ENCODE measurements at places on chromosomes 5 and 9. TPM values are rescaled to one million over a fixed set of nuclear protein-coding genes. Genes with fewer than 3 reads are reported as not detected.
A peak's percentile ranks its signal among the peaks of the same experiment; 100 is the strongest.

DNA sequence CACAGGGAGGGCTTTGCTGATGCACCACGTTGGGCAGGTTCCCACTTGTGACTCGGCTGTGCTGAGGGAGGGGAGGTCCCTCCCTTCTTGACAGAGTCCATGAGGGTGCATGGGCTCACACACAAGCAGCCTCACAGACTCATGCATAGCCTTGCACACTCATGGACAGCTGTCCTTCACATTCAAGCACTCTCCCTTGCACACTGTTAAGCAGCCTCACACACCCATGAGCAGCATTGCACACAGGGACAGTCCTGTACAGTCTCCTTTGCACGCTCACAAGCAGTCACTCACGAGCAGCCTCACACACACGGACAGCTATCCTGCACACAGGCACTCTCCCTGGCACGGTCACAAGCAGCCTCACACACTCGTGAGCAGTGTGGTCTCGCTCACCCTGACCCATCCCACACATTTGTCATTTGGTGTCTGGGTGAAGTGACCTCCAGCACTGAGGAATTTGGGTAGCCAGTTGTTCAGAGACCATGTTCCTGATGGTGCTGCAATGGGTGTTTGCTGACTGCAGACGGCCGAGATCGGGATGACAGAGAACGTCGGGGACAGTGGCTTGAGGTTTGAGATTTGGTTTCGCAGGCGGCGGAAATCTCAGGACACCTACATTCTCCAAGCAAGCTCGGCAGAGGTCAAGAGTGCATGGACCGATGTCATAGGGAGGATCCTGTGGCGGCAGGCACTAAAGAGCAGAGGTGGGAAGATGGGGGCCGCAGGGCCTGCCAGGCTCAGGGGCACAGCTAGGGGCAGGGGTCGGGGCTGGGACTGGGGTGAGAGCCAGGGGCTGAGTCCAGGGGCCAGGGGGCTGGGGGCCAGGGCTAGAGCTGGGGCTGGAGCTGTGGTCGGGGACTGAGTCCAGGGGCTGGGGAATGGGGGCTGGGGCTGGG is 17.7 kb upstream of the LRRC14B start:
- peaks cover 14% of the 10 kb centered on the region for H3K4me1 ChIP-seq
- no peak overlapping the region for H3K4me3 ChIP-seq
- no peaks in the 10 kb centered on the region for H3K27me3 ChIP-seq

- H3K27me3 ChIP-seq = peaks cover 11% of the 10 kb centered on the region
- no peak overlapping the region for H3K4me3 ChIP-seq
- H3K27ac ChIP-seq = no peak overlapping the region
- H3K4me1 ChIP-seq = no peaks in the 10 kb centered on the region
- H3K36me3 ChIP-seq = no peaks in the 10 kb centered on the region
Measured at GRCh38 chr5:176173647-176174046, 64.6 kb upstream of the SIMC1 start.

DNA sequence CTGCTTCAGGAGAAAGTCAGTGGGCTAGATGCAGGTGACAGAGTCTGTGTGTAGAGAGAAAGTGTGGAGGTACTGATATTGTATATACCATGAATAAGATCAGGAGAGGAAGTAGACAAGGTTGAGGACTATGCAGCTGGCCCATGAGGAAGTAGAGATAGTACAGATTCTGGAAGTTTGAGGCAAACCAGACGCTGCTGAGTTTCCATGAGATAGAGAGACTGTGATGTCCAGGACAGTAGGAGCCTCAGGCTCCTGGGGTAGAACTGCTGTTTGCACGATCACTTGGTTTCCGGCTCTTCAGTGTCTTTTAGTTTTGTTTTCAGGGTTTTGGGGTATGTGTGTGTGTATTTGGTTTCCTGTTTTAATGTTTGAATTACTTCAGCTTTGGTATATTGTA is 13.6 kb downstream of the OTULINL start:
- peaks cover 67% of the 10 kb centered on the region for H3K4me1 ChIP-seq
- H3K36me3 ChIP-seq = no peaks in the 10 kb centered on the region
- no peak for DNase-seq
- no peaks in the 10 kb centered on the region for H3K27me3 ChIP-seq
- peak overlapping the region; percentile 68 for H3K27ac ChIP-seq
- H3K4me3 ChIP-seq = no peak overlapping the region

DNA sequence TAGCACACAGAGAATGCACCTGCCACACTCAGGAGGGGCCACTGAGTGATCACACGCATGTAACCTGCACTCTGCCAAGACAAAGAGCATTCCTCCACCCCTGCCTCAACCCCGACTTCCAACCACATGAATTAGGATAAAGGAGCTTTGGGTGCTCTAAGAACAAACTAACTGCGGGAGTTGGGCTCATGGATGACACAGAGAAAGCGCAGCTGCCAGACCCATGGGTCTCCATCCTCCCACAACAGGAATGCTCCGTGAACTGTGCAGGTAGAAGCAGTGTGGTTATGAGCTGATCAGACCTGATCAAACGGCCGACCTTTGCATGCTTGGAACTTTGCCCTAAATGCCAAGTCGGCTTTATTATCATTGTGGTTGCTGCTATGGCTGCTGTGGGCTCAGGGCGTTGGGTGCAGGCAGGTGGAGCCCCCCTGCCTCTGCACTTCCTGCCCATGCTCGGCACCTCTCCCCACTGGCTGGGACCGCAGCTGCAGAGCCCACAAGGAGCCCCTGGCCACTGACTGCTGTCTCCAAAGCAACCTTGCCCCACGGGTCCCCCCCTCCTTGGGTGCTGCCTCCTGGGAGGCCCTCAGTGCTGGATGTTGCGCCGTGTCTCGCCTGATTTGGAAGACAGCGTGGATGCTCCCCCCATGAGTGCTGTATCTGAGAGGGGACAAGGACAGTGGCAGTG is 2.6 kb upstream of the SLC6A3 start:
- peaks cover 50% of the 10 kb centered on the region for H3K27me3 ChIP-seq
- H3K4me1 ChIP-seq = peaks cover 15% of the 10 kb centered on the region
- no peak overlapping the region for H3K27ac ChIP-seq

DNA sequence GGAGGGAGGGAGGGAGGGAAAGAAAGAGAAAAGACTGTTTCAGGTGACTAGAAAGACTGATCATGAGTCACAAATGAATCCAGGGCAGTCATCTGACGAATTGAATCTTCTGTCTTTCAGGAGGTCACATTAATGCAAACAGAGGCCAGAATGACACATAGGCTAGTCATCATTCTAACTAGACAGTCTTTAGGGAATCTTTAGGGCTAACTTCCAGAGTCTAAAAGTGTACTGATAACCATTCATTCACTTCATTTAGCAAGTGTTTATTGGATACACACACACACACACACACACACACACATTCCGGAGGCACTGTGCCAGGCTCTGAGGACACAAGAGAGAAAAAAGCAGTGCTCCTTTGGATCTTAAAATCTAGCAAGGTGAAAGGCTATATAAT is 156.7 kb downstream of the EBF1 start:
- H3K27me3 ChIP-seq = no peaks in the 10 kb centered on the region
- no peaks in the 10 kb centered on the region for H3K4me1 ChIP-seq
- H3K4me3 ChIP-seq = no peak overlapping the region
- H3K36me3 ChIP-seq = no peaks in the 10 kb centered on the region
- no peak for DNase-seq

DNA sequence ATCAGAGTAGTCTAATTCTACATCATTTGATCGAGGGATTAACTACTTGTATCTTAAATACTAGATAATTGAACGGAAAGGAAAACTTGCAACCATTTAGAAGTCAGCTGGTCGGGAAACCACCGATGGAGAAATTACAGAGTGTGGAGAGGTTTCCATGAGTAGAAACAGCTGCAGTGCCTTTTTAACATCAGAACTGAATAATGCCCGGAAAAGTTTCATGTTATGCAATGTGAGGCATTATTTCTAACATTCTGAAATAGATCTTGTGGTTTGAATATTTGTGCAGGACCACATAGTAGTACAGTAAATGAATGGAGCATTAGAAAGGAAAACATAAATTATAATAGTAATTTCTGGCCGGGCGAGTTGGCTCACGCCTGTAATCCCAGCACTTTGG is 88.1 kb upstream of the RNF180 start:
- no peaks in the 10 kb centered on the region for H3K36me3 ChIP-seq
- H3K27ac ChIP-seq = no peak overlapping the region
- no peaks in the 10 kb centered on the region for H3K27me3 ChIP-seq
- H3K4me1 ChIP-seq = no peaks in the 10 kb centered on the region

GRCh38 chr5:113607361-113607760 is 93.9 kb downstream of the YTHDC2 start:
- peaks cover 4% of the 10 kb centered on the region for H3K4me1 ChIP-seq
- peaks cover 8% of the 10 kb centered on the region for H3K27me3 ChIP-seq
- no peak for DNase-seq
- H3K27ac ChIP-seq = no peak overlapping the region
- H3K4me3 ChIP-seq = no peak overlapping the region

- no peaks in the 10 kb centered on the region for H3K27me3 ChIP-seq
- DNase-seq = no peak
- no peak overlapping the region for H3K4me3 ChIP-seq
Measured at GRCh38 chr9:79600466-79600865, 28.7 kb downstream of the TLE4 start.

- H3K27ac ChIP-seq = no peak overlapping the region
- H3K4me1 ChIP-seq = peaks cover 3% of the 10 kb centered on the region
- no peaks in the 10 kb centered on the region for H3K36me3 ChIP-seq
- no peak for DNase-seq
Measured at GRCh38 chr9:33795819-33796218, 458 bp downstream of the PRSS3 start.

GRCh38 chr9:114085387-114085789 is 7.3 kb upstream of the AMBP start:
- no peak overlapping the region for H3K4me3 ChIP-seq
- peaks cover 21% of the 10 kb centered on the region for H3K4me1 ChIP-seq
- no peaks in the 10 kb centered on the region for H3K27me3 ChIP-seq
- DNase-seq = no peak
- no peak overlapping the region for H3K27ac ChIP-seq
- no peaks in the 10 kb centered on the region for H3K36me3 ChIP-seq

DNA sequence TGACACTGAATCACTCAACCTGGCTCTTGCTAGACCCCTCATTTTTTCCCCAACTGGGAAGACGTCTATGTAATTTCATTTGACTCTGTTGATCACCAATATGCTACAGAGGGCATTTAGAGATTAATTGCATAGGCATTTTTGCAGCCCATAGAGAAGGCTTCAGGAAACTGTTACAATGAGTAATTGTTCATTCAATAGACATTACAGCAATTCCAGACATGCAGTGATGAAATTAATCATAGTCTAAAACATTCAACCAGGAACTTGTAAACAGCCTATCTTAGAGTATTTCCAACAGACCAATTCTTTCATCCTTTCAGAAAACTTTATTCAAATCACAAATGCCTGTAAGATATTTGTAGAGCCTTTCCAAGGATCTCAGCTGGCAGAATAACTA is 122.3 kb downstream of the MARCHF11 start:
- no peak for DNase-seq
- H3K27me3 ChIP-seq = no peaks in the 10 kb centered on the region
- H3K4me3 ChIP-seq = no peak overlapping the region
- H3K27ac ChIP-seq = no peak overlapping the region
- H3K4me1 ChIP-seq = no peaks in the 10 kb centered on the region

DNA sequence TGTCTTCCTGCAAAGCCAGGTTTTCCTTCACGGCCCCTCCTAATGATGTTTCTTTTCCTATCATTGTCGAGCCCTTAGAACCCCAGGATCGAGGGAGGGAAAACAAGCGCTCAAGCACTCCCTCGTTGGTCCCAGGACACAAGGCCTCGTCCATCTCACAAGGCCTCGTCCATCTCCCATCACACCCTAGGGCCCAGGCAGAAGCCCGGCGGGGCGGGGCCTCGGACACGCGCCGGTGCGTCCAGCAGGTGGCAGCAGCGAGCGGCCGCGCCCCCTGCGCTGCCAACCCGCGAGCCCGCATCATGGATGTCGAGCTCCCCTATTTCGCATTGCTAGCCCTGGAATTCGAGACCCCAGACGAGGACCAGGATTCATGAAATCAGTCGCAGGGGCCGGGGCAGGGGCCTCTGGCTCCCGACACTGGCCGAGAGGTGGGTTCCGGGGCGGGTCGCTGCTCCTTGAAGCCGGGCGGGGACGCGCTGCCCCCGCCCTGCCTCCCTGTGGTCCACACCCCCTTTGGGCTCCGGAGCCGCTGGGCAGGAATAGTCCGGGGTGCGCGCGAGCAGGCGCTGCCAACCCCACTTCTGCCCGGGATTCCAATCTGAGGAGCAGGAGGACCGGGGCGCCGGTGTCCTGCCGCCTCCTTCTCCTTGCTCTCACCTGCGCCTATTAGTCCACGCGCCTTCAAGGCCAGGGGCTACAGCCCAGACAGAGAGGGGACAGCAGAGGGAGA is at the start of gene ABLIM3:
ABLIM3 (plus strand) TSS at position 270 of the 733 bp plus-strand sequence. CDS start 603 bp downstream, outside the sequence.
- H3K27me3 ChIP-seq = no peaks in the 10 kb centered on the region
- peak; percentile 80 for DNase-seq
- peak within 1 kb of the TSS; percentile 81 for H3K27ac ChIP-seq
- H3K36me3 ChIP-seq = no peaks in the 10 kb centered on the region
- H3K4me3 ChIP-seq = peak within 1 kb of the TSS; percentile 68

DNA sequence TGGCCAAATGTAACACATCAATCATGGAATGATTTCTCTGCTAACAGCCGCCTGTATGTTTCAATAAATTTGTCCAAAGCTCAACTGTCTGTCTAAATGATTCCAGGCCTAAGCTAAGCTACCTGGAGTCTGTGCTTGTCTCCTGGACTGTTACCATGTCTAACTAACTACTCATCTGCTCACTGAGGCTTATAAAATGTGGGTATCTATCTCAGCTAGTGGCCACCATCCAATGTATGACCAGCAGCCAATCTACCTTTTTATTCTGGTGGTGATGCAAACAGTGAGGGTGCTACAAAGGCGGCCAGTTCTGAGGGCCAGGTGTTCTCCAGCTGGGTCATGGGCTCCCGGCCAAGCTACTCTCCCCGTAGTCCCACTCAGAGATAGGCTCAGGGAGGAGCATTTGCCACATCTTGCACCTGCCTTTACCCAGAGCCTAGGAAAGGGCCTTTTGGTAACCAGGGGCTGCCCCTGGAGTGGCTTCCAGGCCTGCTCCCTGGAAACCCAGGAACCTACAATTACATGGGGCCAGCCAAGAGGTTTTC is 59.1 kb downstream of the PFDN1 start:
- no peak overlapping the region for H3K4me3 ChIP-seq
- no peak for DNase-seq
- H3K4me1 ChIP-seq = peaks cover 66% of the 10 kb centered on the region
- peaks cover 35% of the 10 kb centered on the region for H3K36me3 ChIP-seq
- no peak overlapping the region for H3K27ac ChIP-seq

The CMYA5 gene
- total RNA-seq = 2.0 TPM

The PRSS3 gene
- 0.65 TPM for total RNA-seq

The CCDC152 gene
- total RNA-seq = 1.3 TPM

The GDNF gene
- total RNA-seq = not detected
